Effector memory CD4-positive, alpha-beta T cell (primary cell): ENCODE measurements at places on chromosomes 11 and 22.

DNA sequence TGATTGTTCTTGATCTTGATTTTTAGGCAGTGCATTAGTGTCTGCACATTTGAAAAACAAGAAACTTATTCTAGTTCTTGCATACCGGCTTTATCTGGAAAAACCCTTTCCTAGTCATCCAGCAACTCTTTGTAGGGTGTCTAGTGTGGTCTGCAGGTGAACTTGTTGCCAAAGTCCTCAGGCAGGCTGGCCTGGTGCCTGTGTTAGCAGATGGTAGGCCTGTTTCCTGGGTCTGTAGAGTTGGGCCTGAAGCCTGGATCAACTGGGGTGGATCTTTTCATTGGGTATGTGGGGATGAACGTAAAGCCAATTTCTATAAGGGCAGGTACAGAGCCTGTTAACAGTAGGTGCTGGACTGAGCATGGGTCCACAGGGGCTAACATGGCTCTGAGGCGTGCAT lies 5.6 kb upstream of the GLYATL1 start:
- no peak for DNase-seq

GRCh38 chr11:65026810-65027209 lies 429 bp upstream of the SNX15 start:
- DNase-seq, result no peak

DNA sequence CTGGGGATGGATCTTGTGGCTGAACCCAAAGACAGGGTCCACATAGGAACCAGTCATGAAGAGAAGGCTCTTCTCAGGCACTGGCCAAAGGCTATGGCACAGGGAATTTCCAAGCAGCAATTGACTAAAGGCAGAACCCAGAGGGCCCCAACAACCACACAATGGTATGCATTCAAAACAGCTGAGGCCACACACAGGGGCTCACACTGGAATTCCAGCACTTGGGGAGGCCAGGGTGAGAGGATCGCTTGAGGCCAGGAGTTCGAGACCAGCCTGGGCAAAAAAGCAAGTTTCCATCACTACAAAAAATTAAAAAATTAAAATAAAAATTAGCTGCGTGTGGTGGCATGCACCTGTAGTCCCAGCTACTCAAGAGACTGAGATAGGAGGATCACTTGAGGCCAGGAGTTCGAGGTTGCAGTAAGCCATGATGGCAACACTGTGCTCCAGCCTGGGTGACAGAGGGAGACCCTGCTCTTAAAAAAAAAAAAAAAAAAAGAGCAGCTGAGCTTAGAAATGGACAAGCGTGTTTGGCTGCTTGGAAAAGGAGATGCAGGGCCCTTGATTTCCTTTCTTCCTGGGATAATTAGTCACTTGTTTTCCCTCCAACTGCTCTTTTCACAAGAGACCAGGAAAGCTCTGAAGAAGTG lies 44.6 kb downstream of the MYH9 start:
- DNase-seq, result no peak

DNA sequence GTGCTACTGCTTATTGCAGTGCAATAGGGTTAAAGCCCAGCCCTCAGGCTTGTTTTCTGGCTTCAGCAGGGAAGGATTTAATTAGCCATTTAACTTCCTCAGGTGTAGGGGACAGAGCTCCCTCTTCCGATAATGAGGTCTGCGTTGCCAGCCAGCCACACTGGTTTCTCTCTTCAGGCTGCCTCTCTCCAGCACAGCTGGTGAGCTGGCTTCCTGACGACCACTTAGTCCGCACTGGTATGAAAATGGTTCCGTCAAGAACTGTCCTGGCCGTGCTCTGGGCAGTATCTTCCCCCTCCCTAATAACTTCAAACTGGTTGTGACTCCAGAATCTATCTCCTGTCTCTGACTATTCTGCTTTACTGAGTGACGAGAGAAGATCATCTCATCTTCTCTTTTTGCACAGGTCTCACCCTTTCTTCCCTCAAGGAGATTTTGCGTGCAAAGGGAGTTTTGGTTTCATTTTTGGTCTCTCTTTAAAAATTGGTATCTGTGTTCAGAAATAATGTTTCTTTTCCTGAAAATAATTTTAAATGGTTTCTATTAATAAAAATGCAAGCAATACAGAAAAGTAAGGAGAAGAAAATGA lies 49.2 kb downstream of the CNTN5 start:
- no peak for DNase-seq
